ENCODE measurements at places on chromosomes 16 and 17. TPM values are rescaled to one million over a fixed set of nuclear protein-coding genes. Genes with fewer than 3 reads are reported as not detected.

RRN3 gene
- total RNA-seq: 46.9 TPM

- no peaks in the 10 kb centered on the region for H3K4me1 ChIP-seq
- H3K27me3 ChIP-seq: no peaks in the 10 kb centered on the region
- H3K27ac ChIP-seq: no peak overlapping the region
- no peak for DNase-seq
- no peak overlapping the region for H3K4me3 ChIP-seq
- no peaks in the 10 kb centered on the region for H3K36me3 ChIP-seq
Observed at GRCh38 chr16:15913046-15913698, 24.8 kb upstream of the CEP20 start.

C17orf50 gene
- total RNA-seq: not detected

DNA sequence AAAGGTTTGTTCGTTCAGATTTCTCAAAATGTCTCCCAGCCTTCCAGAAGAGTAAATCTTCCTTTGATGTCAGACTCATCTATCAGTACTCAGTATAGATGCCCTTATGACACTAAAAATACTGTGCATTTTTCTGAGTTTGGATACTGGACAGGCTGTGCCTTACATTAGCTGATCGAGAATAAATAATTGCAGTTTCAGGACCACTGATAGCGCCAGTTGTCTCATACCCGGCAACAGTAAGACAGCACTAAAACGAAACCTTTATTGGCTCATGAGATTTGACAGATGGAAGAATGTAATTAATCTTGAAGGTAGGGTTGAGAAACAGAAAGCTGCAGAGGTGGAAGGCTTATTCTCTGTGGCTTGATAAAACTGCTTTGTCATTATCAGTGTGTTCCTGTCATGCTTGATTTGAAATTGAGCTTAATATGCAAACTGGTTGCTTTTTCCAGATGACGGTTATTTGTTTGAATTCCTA is 1.2 kb downstream of the ATP6V0A1 start:
- peaks cover 36% of the 10 kb centered on the region for H3K4me1 ChIP-seq
- H3K27me3 ChIP-seq: no peaks in the 10 kb centered on the region
- H3K36me3 ChIP-seq: no peaks in the 10 kb centered on the region
- H3K27ac ChIP-seq: peak overlapping the region; percentile 66

MXRA7 gene
- 3.9 TPM for total RNA-seq

DNA sequence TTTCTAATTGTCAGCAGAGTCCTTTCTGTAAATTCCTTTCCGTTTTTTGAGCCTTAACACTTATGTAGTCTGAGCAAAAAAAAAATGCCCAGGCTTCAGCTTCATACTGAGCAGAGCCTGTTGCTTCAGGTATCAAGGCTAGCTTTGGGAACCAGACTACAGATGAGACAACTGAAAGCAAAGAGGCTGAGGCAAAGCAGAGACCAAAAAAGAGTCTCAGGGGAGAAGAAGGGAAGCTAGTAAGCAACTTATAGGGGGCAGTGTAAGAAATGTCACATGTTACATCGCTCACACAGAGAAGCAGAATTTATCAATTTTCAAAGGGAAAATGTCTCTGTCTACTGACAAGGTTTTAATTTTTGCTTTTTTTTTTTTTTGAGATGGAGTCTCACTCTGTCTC is 3.3 kb downstream of the HASPIN start:
- H3K27ac ChIP-seq: no peak overlapping the region
- H3K4me3 ChIP-seq: no peak overlapping the region
- H3K4me1 ChIP-seq: peaks cover 7% of the 10 kb centered on the region
- DNase-seq: no peak

PERCC1 gene
- not detected for total RNA-seq

DNA sequence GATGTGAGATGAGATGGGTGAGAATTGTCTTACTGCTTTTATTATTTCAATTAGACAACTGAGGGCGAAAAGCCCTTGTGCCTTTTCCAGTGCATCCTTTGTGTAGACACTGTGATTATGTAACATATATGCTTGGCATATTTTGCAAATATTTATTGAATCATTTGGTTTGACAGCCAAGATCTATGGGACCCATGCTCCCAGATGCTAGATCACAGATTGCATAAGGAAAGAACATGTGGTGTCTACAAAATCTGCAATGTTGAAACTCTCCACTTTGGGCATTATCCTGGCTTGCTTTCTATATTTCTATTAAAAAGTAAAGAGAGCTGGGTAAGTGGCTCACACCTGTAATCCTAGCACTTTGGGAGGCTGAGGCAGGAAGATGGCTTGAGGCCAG is 4.8 kb upstream of the COG1 start:
- H3K4me1 ChIP-seq: peaks cover 5% of the 10 kb centered on the region
- peaks cover 2% of the 10 kb centered on the region for H3K36me3 ChIP-seq
- no peak for DNase-seq
- H3K4me3 ChIP-seq: no peak overlapping the region
- H3K27me3 ChIP-seq: no peaks in the 10 kb centered on the region
- H3K27ac ChIP-seq: no peak overlapping the region

LCAT gene
- total RNA-seq: 9.4 TPM

- H3K36me3 ChIP-seq: no peaks in the 10 kb centered on the region
- no peak overlapping the region for H3K27ac ChIP-seq
- no peak overlapping the region for H3K4me3 ChIP-seq
- DNase-seq: no peak
Observed at GRCh38 chr17:42673266-42673884, 3.4 kb downstream of the PLEKHH3 start.

GRCh38 chr16:56203052-56203451 is 11.8 kb downstream of the GNAO1 start:
- no peak for DNase-seq
- no peak overlapping the region for H3K4me3 ChIP-seq
- H3K27me3 ChIP-seq: no peaks in the 10 kb centered on the region
- H3K36me3 ChIP-seq: no peaks in the 10 kb centered on the region
- no peak overlapping the region for H3K27ac ChIP-seq

P2RX1 gene
- 0.63 TPM for total RNA-seq

- no peaks in the 10 kb centered on the region for H3K36me3 ChIP-seq
- H3K27me3 ChIP-seq: peaks cover 28% of the 10 kb centered on the region
- no peak for DNase-seq
- no peak overlapping the region for H3K27ac ChIP-seq
- no peak overlapping the region for H3K4me3 ChIP-seq
Observed at GRCh38 chr17:42783062-42783790, 2.8 kb downstream of the WNK4 start.

GRCh38 chr16:8530752-8531384 is 59.4 kb downstream of the TMEM114 start:
- no peaks in the 10 kb centered on the region for H3K36me3 ChIP-seq
- peaks cover 5% of the 10 kb centered on the region for H3K27me3 ChIP-seq
- DNase-seq: no peak
- no peaks in the 10 kb centered on the region for H3K4me1 ChIP-seq

DNA sequence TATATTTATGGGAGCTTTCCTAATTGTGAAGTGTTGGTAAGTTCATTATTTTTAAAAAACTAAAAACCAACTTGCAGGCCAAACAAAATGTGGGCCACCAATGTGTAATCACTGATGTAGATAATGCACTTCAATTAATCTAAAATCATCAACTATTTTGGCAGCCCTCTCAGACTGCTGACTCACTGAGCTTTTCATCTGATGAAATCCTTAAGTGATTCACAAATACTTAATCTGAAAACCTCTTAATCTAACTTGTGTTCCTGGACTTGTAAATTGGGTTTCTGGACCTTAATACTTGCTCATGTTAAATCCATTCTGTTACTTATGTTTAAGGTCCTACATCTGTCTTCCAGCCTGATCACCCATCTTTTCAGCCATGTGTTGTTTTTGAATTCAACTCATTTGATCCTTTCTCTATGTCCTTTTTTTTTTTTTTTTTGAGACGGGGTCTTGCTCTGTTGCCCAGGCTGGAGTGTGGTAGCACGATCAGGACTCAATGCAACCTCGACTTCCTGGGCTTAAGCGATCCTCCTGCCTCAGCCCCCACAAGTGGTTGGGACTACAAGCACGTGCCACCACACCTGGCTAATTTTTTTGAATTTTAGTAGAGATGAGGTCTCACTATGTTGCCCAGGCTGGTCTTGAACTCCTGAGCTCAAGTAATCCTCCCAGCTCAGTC is 39.0 kb downstream of the PRKCB start:
- peaks cover 13% of the 10 kb centered on the region for H3K4me1 ChIP-seq
- no peak overlapping the region for H3K4me3 ChIP-seq
- no peaks in the 10 kb centered on the region for H3K36me3 ChIP-seq
- DNase-seq: no peak
- no peaks in the 10 kb centered on the region for H3K27me3 ChIP-seq

GRCh38 chr16:89192956-89193575 is 7.3 kb downstream of the SLC22A31 start:
- H3K36me3 ChIP-seq: no peaks in the 10 kb centered on the region
- DNase-seq: no peak
- H3K27ac ChIP-seq: no peak overlapping the region

- no peak overlapping the region for H3K4me3 ChIP-seq
- DNase-seq: no peak
- no peak overlapping the region for H3K27ac ChIP-seq
Observed at GRCh38 chr17:39701784-39702422, 2.0 kb downstream of the ERBB2 start.

DNA sequence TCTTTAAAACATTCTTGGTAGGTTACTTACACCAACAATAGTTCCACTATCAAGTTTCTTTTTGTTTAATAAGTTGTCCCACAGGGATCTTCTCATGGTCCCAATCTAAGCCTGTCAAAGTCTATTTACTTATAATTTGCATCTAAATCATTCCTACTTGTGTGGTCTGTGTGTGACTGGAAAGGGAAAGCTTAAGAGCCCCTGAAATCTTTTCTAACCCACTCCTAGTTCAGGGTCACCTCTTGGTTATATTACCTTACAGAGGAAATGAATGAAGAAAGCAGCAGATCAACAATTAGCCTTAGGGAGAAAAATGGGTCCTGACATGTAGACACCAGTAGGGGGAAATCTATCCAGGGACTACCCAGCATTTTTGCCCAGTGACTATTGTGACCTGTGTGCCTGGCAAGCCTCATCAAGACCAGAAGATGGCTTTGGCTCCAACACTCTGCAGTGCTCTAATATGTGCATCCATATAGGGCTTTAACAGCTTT is 110.4 kb upstream of the HAS3 start:
- DNase-seq: no peak
- no peak overlapping the region for H3K4me3 ChIP-seq
- H3K27me3 ChIP-seq: no peaks in the 10 kb centered on the region
- H3K4me1 ChIP-seq: no peaks in the 10 kb centered on the region
- H3K36me3 ChIP-seq: no peaks in the 10 kb centered on the region
- no peak overlapping the region for H3K27ac ChIP-seq

- no peak for DNase-seq
- no peaks in the 10 kb centered on the region for H3K36me3 ChIP-seq
- H3K27me3 ChIP-seq: no peaks in the 10 kb centered on the region
- H3K4me3 ChIP-seq: no peak overlapping the region
- no peak overlapping the region for H3K27ac ChIP-seq
- no peaks in the 10 kb centered on the region for H3K4me1 ChIP-seq
Observed at GRCh38 chr17:73841431-73842060, 197.3 kb upstream of the SDK2 start.

DNA sequence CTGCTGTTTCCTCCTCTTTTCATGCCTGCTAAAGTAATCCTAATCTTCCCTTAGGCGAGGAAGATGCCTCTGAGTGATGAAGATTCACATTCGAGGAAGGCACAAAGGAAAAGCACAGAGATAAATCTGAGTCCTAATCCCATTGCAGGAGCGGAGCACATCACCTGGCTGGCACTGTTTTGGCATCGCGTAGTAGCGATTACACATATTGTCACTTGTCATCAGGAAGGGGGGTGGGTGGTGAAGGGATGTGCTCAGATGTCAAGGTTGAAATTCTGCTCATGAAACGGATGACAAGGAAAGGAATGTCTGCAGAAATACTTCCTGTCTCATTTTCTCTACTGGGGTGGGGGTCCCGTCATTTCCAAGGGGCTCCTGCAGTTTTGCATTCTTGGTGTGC is 363.1 kb upstream of the EEF2KMT start:
- no peak overlapping the region for H3K4me3 ChIP-seq
- no peak for DNase-seq
- no peak overlapping the region for H3K27ac ChIP-seq

- H3K4me1 ChIP-seq: no peaks in the 10 kb centered on the region
- H3K27me3 ChIP-seq: no peaks in the 10 kb centered on the region
- no peak overlapping the region for H3K27ac ChIP-seq
Observed at GRCh38 chr17:38451840-38452529, 23.7 kb downstream of the ARHGAP23 start.

DNA sequence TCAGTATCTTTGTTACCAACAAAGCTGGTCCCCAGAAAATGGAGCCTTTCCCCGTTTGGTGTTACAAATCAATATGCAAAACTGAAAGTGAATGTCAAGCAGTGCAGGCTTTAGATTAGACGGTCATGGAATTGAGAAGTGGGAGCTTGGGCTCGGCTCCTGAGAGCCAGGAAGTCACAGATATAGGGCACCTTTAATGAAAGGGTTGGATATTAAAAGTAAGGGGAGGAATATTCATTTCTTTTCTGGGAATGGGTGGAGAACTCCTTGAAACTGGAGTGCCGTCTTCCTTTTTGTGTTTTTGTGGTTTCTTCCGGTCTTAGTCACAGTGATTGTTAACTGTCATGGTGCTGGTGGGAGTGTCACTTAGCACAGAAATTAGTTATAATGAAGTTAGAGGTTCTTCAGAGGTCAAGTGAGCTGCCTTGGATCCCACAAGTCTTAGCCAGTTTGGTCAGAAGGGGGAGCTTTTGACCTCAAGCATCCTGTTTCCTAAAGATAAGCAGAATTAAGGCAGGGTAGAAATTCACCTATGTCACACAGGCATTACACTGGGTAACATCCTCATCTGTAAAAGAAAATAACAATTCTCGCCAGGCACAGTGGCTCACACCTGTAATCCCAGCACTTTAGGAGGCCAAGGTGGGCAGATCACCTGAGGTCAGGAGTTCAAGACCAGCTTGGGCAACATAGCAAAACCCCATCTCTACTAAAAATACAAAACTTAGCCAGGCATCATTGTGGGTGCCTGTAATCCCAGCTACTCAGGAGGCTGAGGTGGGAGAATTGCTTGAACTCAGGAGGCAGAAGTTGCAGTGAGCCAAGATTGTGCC is 9.6 kb upstream of the EIF1 start:
- H3K4me1 ChIP-seq: peaks cover 18% of the 10 kb centered on the region
- no peaks in the 10 kb centered on the region for H3K36me3 ChIP-seq
- H3K27ac ChIP-seq: peak overlapping the region; percentile 76
- no peaks in the 10 kb centered on the region for H3K27me3 ChIP-seq
- peak; percentile 61 for DNase-seq

- H3K4me1 ChIP-seq: no peaks in the 10 kb centered on the region
- H3K27me3 ChIP-seq: no peaks in the 10 kb centered on the region
- DNase-seq: no peak
- no peak overlapping the region for H3K4me3 ChIP-seq
Observed at GRCh38 chr17:10127819-10128425, 70.5 kb downstream of the GAS7 start.

SNAI3 gene
- 6.1 TPM for total RNA-seq

SLFN14 gene
- total RNA-seq: not detected

LDAF1 gene
- 11.0 TPM for total RNA-seq

DNA sequence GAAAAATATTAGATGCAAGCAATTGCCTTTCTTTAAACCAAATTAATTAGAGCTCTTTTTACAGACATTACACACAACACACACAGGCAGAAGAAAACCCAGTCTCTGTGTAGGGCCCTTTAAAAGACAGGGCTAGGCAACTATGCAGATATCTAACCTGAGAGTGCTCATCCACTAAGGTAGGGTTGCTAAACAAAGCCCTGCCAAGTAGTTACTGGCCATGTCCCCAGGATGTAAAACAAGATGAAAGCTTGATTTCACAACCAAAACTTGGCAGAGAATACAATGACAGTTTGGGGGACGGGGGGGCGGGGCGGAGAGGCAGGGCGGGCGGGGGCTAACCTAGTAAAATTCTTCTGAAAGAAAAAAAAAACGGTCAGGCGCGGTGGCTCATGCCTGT is 669.0 kb upstream of the CA10 start:
- H3K4me1 ChIP-seq: no peaks in the 10 kb centered on the region
- no peak for DNase-seq
- H3K27ac ChIP-seq: no peak overlapping the region
- no peak overlapping the region for H3K4me3 ChIP-seq
- H3K36me3 ChIP-seq: no peaks in the 10 kb centered on the region
- no peaks in the 10 kb centered on the region for H3K27me3 ChIP-seq
